ENCODE measurements at places on chromosomes 5 and 9.

DNA sequence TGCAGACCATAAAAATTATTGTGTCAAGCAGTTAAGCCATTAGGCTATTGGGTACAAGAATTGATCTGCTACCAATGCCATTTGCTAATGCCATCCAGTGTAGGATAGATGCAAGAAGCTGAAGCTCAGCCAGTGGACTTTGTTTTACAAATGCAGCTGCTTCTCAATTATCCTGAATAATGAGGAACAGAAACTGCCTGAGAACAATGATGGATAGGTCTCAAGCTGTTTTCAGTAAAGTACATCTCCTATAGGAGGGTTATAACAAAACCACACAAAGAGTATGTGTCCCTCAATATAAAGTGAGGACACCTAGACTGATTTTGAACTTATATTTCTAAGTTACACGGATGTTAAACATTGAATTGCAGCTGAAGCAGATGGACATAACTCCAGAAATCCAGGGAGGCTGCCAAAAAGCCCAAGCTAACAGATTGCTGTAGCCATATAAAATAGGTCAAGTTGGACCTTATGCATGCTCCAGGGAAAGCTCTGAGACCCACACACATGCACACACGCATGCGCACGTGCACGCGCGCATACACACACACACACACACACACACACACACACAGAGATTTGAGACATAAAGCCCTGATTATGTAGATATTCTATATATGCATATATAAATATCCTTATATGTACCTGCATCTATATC is 482.7 kb upstream of the CD180 start:
- DNase-seq: no peak

DNA sequence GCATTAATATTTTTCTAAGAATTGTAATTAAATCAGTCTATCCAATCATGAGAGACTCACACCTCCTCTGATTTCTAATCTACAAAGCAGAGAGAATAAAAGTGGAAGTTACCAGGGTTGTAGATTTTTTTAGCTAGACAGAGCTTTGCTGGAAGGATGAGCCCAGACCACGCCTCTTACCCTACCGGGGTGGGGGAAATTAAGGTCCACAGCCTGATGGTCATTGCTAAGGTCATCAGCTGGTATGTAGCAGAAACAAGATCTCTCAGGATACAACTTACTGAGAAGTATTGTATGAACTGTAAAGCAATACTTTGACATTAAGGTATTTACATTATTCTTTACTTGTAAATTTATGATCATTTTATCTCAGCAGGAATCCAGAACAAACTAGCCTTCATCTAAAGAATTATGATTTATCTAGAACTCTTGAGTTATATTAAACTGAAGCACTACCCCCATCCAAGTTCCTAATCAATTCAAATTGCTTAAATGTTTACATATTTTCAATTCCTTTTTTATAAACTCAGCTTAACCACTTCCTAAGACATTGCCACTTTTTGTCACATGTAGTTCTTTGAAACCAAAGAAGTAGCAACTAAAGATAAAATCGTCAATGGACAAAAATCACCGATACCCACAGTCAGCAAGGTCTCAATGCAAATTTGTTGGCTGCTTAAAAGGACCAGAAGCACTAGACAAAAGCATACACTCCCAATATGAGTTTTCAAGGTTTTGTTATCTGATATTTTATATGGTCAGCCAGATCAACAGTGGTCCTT is 225.8 kb upstream of the DAPK1 start:
- DNase-seq: peak; percentile 59

- DNase-seq: peak; percentile 50
Measured at GRCh38 chr5:181189363-181189961, 15.5 kb downstream of the TRIM7 start.

- no peak for DNase-seq
Measured at GRCh38 chr9:72695365-72695764, 174.0 kb downstream of the TMC1 start.

DNA sequence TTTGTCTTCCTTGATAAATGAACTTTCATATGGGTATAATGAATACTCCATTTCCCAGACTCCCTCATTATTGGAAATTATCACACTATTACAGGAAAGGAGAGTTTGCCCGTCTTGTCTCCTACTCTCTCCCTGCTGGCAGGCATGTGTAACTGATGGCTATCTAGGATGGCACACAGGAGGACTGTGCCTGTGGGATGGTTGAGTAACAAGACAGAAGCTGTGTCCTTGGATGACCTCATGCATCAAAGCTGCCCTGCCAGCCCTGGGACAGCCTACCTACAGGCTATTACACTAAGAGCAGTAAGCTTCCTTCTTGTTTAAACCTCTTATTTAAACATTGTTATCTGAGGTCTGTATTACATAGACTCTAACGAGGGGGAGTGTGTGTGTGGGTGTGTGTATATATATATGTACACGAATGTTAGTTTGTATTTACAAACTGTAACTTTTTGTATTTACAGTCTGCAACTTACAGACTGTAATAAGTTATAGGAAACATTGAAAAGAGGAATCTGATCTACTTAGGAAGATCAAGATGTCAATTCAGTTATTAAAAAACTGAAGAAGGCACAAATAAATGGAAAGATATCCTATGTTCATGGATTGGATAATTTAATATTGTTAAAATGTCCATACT is 247.6 kb upstream of the ACO1 start:
- DNase-seq: no peak

DNA sequence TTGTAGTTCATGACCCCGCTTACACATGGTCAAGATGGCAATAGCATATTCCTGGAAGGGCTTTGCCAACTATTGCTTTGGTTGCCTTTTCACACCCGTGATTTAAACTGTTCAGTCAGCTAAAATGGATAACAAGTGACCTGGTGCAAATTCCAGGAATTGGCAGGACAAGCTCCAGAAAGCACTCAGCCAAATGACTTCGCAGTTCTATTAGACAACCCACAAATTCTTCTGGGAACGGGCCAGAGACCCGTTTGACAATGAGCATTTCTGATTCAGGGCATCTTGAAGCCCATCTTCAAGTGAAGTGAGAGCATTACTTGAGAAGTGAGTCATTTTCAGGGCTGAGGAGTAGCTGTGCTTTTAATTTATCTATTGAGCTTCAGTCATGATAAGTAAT is 165.0 kb downstream of the DROSHA start:
- DNase-seq: no peak

- peak; percentile 59 for DNase-seq
Measured at GRCh38 chr9:124780060-124780756, 3.3 kb downstream of the OLFML2A start.

- peak; percentile 25 for DNase-seq
Measured at GRCh38 chr5:74433255-74433895, 207.2 kb downstream of the ENC1 start.

GRCh38 chr5:34001241-34001841 is 6.5 kb downstream of the AMACR start:
- peak; percentile 21 for DNase-seq

DNA sequence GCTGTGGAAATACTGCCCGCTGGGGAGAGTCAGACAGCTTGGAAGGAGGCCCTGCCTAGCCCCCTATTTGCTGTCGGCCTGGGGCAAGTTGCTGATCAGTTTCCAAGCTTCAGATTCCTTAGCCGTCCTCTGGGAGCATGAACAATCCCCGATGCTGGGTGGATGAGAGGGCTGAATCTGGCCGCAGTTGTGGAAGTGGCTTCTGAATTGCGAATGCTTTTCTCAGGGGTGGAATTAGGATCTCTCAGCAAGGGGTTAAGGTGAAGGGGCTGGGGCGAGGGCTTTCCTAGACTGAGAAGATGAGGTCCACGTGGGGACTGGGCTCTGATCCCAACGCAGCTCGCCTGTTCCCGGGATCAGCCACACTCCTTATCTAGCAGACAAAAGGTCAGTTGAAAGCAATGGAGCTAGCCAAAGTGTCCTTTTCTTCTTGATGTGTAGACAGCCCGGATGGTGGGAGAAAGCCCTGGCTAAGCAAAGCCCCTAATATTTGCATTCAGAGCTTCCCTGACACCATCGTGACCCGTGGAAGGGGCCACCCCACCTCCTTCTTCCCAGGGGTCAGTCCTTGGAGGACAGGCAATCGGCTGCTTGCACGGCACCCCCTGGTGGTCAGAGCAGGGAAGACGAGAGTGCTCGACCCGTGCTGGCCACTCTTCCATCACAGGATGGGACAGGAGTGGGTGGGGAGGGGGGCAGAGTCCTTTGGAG is 54.9 kb downstream of the COL15A1 start:
- DNase-seq: peak; percentile 68

DNA sequence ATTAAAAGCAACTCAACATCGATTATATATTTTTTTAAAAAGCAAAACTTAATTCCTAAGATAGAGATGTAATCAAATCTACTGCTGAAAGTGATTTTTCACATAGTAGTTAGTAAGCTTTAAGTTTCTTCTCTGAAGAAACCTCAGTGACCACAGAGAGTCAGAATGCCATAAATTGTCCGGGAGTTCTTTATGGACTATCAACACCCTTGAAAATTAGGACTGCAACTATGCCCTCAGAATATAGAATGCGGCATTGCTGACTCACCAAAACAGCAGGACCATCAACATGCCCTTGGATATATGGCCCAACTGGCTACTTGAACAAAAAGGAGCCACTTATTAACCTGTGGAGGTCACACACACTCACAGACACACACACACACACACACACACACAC is 228.9 kb upstream of the SNX2 start:
- DNase-seq: no peak

Measured in choroid plexus epithelial cell (primary cell).